ENCODE measurements at places on chromosomes 13 and 19. TPM values are rescaled to one million over a fixed set of nuclear protein-coding genes. Genes with fewer than 3 reads are reported as not detected.

GRCh38 chr13:28099396-28100149 is 803 bp downstream of the FLT3 start:
- no peak for DNase-seq

The ZNF283 gene
- 7.3 TPM for total RNA-seq

DNA sequence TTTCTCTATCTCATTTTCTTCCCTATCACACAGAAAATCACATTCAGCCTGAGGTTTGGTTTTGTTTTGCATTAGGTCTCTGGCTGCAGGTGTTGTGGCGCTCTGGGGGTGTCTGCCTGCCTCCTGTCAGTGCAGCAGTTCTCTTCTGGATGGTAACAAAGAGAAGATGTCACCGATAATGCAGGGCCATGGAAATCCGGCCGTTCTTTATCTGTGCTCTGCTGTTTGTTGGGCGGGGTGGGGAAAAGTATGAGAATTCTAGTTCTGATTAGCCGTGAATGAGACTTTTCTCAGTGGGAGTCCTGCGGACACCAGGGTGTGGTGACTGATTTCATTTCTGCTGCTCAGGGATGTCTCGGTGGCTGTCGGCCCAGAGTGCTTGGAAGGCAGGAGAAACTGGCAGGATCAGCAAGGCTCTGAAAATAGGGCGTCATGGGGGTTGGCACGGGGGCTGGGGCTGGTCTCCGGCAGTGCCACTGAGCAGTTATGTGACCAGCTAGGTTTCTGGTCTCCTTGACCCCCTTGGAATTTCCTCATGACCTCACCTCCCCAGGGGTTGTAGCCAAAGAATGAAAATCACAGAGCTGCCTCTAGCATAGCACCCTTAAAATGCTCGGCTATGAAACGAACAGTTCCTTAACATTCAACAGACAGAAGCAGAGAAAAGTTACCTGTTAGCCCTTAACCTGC is 5.0 kb downstream of the RNF113B start:
- no peak for DNase-seq

DNA sequence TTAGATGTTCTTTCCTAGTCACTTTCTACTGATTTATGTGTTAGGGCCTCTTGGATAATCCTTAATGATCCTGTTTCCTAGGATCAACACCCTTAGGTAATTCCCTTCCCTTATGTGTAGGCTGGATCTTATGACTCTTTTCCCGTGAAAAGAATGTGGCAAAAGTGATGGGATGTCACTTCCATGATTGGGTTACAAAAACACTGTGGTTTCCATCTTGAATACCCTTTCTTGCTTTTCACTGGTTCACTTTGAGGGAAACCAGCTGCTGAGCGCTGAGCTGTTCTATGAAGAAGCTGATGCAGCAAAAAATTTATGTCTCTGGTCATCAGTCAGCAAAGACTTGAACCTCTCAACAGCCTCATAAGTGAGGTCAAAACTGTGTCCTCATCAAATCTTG is 609.4 kb downstream of the OLFM4 start:
- DNase-seq: no peak

DNA sequence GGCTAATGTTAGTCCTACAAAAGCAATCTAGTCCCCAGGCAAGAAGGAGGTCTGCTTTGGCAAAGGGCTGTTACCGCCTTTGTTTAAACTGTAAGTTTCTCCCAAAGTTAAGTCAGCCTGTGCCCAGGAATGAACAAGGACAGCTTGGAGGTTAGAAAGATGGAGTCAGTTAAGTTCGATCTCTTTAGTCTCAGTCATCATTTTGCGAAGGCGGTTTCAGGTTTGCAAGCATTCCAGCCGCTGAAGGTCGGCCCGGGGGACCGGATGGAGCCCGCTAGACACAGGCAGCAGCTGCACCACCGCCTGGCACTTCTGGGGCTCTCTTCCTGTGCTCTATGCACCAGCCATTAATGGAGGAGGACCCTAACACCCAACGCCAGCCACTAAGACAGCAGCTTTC is 91.3 kb downstream of the STK24 start:
- DNase-seq: no peak

The ZNF560 gene
- not detected for total RNA-seq

DNA sequence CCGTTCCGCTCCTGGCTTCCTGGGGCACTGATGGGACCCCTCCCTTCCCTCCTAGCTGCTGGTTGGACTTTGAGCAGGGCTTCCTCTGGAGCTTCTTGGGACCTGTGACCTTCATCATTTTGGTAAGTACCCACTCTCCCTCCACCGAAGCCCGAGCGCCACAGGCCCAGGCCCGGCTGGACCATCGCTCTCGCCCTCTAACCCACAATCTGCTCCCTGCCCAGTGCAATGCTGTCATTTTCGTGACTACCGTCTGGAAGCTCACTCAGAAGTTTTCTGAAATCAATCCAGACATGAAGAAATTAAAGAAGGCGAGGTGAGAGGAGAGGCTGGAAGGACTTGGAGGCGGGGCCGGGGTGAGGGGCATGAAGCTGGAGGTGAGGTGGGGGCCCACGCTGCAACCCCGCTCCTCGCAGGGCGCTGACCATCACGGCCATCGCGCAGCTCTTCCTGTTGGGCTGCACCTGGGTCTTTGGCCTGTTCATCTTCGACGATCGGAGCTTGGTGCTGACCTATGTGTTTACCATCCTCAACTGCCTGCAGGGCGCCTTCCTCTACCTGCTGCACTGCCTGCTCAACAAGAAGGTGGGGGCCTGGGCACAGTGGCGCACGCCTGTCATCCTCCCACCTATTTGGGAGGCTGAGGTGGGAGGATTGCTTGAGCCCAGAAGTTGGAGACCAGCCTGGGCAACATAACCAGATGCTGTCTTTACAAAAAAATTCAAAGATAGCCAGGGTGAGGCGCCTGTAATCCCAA is 12.3 kb downstream of the DDX39A start:
- DNase-seq: no peak

DNA sequence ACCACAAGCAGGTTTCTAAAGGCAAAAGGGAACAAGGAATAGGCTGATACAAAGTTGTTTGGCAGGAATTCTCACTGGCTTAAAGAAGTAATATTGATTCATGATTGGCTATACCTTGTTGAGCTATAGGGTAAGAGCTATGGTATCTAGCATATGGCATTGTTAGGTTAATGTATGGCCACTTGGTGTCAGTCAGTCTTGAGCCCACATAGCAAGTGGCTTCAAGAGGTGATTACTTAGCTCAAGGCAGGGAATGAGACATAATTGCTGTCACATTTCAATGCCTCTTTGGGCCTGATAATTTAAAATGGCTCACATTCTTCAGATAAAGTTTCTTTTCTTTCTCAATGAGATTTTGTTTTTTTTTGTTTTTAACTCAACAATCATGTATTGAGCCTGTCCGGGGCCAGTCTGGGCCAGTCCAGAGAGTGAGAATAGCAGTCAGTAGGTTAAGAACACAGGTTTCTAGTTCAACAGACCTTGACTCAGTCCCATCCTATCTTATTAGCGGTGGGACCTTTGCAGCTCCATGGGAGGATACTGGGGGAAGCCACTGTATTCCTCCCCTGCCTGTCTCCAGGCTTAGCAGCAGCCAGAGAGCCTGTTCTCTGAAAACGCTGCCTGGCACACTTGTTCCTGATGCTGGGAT is 45.8 kb upstream of the RCBTB2 start:
- DNase-seq: no peak

The MEX3D gene
- 31.9 TPM for total RNA-seq

The PCP2 gene
- 0.32 TPM for total RNA-seq

The APOC1 gene
- 10.4 TPM for total RNA-seq

The CGB5 gene
- not detected for total RNA-seq

GRCh38 chr13:55000043-55000442 is 1971.4 kb downstream of the OLFM4 start:
- DNase-seq: no peak

- no peak for DNase-seq
Observed at GRCh38 chr13:87314822-87315221, 356.3 kb upstream of the SLITRK5 start.

The FCER2 gene
- 0.35 TPM for total RNA-seq

DNA sequence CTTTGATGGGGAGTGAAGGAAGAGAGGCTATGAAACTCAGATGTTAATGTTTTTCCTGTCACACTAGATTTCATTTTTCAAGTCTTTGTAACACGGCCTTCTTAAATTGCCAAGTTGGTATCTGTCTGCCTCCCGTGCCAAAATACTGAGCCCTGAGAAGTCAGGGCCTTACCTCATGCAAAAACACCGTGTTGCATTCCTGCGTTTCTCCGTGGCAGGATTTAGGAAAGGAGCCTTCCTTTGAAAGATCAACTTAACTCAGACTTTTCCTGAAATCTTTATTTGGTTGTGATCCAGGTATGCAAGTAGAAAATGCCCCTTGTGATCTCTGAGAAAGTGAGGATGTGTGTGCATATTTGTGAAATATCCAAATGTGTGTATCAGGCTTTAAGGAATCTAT is 1291.0 kb upstream of the SLC10A2 start:
- DNase-seq: no peak

- DNase-seq: no peak
Observed at GRCh38 chr13:54706336-54706735, 1677.7 kb downstream of the OLFM4 start.
